ENCODE measurements at places on chromosomes 11 and 22.
A peak's percentile ranks its signal among the peaks of the same experiment; 100 is the strongest.

DNA sequence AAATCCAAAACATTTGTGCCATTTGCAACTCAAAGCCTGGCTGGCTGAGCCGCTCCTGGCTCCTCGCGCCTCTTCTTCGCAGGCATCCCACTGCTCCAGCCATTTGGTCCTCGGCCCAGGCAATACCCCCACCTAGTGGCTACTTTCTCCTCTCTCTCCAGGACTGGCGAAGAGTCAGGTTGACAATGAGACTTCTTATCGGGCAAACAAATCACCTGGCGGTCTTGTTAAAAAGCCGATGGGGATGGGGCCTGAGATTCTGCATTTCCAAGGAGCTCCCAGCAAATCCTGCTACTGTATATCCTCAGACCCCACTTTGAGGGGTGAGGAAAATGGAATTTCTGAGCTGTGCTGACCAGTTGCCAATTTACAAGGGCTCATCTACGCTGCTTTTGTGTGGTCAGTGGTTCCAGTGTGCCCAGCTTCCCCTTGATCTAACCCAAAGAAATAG is 89.0 kb downstream of the ISX start:
- DNase-seq, result peak; percentile 2

DNA sequence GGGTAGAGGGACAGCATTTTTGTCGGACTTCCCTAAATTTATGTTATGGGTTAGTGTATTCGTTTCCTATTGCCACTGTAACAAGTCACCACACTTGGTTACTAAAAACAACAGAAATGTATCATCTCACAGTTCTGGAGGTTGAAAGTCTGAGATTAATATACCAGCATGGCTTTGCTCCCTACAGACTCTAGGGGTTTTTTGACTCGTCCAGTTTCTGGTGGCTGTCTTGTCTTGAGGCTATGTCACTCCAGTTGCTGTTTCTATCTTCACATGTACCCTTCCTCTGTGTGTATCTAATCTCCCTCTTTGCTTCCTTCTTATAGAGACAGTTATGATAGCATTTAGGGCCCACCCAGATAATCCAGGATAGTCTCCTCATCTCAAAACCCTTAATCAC is 9.1 kb upstream of the CCDC179 start:
- DNase-seq, result no peak

- DNase-seq, result no peak
Observed at GRCh38 chr22:24125941-24126340, 55.3 kb upstream of the SUSD2 start.

GRCh38 chr22:45515676-45516075 is 13.0 kb downstream of the FBLN1 start:
- no peak for DNase-seq

DNA sequence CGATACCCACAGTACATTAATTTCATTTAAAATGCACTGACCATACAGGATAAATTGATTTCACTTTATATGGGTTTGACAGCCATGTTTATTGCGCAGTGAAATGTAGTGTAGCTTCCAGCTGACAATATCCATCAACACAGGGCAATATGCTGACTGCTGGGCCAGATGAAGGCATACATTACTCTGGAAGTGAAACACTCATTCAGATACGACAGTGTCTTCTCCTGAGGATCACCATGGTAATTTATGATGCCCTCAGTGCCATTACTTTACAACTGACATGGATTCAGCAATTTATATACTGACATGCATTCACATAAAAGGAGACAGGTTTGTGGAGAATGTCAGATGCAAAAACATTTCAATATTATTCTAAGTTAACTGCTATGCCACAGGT is 365.1 kb downstream of the SOX6 start:
- DNase-seq, result no peak

- DNase-seq, result peak; percentile 16
Observed at GRCh38 chr22:20244691-20245576, 23.2 kb downstream of the RTN4R start.

DNA sequence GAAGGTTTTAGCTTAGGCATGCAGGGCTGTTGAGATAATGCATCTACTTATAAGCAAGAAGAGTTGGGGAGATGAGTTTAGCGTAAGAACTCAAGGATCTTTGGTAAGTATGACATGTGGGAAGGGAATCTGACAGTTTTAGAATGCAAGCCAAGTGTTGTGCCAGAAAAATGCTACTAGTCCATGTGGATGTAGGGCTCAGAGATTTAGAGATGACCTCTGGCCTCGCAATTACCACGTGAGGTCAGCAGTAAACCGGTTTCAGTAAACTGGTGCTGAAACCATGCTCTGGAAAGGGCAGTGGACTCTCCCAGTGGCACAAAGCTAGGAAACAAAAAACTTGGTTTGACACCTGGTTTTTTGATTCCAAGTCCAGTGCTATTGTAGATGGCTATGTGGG is 18.9 kb downstream of the MRPL16 start:
- no peak for DNase-seq

GRCh38 chr11:117238221-117238620 is 5.8 kb downstream of the RNF214 start:
- no peak for DNase-seq

- no peak for DNase-seq
Observed at GRCh38 chr11:63583357-63583677, 20.1 kb upstream of the PLAAT2 start.

- no peak for DNase-seq
Observed at GRCh38 chr11:121626980-121627379, 174.2 kb upstream of the SORL1-AS1 start.

DNA sequence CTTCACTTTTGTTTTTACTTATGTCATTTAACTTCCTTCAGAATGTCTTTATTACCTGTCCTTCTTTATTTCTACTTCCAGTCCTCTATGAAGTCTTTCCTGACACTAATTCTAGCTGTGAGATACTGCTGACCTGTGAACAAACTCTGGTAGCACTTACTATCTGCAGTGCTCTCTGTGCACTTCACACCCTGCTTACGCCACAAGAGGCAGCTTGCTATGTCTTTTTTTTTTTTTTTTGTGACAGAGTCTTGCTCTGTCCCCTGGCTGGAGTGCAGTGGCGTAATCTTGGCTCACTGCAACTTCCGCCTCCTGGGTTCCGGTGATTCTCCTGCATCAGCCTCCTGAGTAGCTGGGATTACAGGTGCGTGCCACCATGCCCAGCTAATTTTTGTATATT is 10.7 kb downstream of the STIM1 start:
- no peak for DNase-seq

- no peak for DNase-seq
Observed at GRCh38 chr11:112318184-112318591, 57.5 kb upstream of the PLET1 start.

DNA sequence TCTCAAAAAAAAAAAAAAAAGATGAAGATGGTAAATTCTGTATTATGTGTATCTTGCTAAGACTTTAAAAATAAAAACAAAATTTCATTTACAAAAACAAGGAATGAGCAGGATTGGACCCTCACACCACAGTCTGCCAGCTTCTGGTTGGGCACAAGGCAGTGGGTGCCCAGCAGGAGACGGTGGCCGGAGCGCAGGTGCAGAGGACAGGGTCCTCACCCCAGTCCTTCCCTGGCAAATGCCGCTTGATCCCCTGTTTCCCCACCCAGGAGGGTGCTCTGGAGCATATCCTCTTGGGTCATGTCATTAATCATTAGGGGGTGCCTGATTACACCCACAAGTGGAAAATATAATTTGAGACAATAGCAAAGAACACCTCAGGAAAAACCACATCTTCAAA is 31.2 kb downstream of the SHANK2 start:
- no peak for DNase-seq

GRCh38 chr11:69912161-69912910 is 93.1 kb upstream of the FGF3 start:
- no peak for DNase-seq

GRCh38 chr22:49627217-49628181 is 200.2 kb downstream of the BRD1 start:
- no peak for DNase-seq

GRCh38 chr11:77560605-77561004 is 29.1 kb upstream of the AQP11 start:
- no peak for DNase-seq

DNA sequence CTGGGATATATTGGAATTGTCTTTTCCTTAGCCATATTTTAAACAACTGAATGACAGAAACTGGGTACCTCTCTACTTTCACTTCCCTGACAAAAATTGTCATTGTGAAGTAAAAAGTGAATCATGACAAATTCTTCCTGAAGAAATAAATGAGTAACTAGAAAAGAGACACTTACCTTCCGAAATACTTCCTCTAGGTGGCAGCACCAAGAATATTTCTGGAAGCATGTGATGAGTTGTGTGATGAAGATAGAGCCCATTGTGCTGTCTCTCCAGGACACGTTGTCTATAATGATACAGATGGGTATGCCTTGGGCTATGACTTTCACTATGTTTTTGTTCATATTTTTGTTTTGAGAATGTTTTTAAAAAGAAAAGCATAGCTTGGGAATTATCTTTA is 21.5 kb downstream of the CASP4 start:
- peak; percentile 43 for DNase-seq

DNA sequence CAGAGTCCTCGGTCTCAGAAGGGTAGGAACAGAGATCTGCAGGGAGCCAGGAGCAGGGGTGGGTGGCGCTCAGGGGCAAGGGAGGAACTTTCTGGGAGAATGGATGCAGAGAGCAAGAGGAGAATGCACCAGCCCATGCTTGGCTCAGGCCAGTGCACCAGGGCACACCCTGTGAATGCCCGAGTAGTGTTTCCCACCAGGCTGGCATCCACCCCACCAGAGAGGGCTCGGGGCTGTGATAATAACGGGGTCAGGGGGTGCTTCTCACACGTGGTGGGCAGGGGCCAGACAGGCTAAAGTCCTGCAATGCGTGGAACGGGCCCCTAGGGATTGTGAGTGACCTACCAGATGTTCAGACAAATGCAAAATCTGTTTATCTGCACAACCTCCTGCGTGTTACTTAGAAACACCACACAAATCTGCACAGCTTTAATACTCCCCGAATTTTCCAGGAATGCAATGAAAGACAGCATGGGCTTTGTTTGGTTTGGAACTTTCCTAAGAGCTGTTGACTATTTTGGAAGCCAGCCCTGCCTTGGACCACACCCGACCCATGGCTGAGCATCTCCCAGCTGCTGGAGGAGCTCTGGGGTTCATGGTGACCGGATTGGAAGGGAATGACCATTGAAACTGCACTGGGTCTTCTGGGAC is 368.3 kb downstream of the SHANK2 start:
- no peak for DNase-seq

DNA sequence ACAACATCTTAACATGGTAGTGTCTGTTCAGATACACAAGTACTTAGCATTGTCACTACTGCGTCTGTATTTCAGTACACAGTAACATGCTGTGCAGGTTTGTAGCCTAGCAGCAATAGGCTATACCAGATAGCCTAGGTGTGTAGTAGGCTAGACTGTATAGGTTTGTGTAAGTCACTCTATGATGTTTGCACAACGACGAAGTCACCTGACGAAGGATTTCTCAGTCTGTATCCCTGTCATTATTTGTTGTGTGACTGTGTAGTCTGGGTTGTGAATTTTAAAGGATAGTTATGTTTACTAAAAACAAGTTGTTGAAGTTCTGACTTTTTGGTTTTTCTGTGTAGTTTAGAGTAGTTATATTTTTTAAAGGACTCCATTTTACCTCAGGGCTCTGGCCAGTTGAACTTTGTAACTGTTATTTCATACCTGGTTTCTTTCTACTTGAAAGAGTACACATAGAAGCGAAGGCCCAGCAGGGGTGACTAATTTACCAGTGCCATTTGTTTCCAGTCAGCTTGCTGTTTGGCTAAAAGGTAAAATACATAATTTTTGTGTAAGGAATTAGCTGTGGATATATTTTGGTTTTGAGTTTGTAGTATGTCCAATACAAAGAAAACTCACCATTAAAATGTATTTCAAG is 72.3 kb downstream of the PPP6R3 start:
- DNase-seq, result peak; percentile 16

DNA sequence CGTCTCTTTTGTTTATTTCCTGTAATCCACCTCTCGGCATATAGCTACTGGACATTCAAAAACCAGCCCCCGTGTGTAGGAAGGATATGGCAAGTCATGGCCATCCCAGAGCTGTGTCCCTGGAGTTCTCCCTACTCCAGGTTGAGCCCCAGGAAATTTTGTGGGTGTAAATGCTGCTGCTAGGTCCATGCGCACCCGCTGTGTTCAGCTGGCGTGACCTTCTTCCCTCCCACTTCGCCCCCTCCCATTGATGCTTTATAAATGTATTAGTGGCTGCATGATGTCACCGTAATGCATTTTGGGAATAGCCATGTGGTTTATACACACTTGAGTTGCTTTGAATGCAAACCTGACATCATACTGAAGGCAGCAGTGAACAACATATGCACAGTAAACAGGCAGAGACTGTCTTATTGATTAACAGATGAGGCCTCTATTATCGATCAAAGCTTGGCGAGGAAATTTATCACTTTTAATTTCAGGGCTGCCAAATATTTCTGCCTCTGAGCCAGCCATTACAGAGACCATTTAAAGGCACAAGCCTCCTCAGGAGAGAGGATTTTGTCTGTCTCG is 113.6 kb upstream of the NNMT start:
- no peak for DNase-seq

DNA sequence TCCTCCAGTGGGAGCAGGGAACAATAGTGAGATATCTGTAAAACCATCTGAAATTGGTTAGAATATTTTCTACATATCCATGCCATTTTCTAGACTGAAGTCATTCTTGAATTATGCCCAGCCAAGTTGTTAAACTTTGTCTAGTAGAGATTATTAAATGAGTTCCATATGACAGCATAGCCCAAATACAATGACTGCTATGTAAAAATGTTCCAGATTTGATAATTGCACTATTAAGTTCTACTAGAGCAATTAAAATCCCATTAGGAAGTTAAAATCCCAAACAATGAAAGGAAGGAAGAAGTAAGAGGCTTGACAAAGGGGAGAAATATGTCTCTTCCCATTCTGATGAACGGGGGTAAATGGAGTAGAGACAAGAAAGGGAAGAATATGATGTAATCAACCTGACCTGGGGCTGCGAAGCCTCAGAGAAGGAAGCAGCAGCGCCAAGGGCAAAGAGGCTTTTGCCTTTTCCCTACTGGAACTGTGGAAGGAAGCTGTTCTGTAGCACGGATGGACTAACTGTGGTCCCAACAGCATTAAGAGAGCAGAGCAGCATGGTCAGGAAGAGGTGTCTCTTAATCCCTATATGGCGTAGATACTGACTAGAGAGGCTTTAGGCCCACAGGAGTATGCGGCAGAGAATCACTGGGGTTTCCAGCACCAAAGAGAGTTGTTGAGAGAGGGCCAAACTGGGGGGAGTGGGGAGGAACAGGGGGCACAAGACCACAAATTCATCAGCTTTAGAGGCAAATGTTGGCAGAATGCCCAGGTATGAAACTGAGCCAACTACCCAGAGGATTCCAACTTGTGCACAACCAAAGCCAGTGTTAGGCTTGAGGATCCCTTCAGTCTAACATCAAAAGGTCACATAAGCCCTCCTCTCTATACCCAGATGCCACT is 26.7 kb downstream of the RRP8 start:
- DNase-seq, result peak; percentile 62

GRCh38 chr11:19792510-19792909 is 79.9 kb downstream of the NAV2 start:
- no peak for DNase-seq

- DNase-seq, result peak; percentile 27
Observed at GRCh38 chr11:117786135-117786870, 10.7 kb downstream of the DSCAML1 start.

DNA sequence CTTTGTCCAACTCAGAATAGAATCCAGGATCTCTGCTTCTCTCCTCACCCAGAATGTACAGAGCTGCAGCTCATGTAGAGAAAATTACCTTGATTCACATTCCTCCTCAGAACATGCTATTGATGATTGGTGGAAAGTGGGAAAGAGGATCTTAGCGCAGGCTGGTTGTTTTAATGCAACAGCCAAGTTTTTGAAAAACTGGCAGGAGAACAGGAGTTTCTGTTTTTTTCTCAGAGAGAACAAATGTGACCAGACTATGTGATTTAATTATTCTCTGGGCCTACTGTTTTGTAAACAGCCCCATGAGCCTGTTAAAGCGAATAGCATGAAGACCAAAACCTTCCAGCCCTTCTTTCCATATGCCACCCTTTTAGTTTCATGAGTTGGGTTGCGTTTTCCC is 19.1 kb upstream of the IL18BP start:
- no peak for DNase-seq
